Stimulated activated CD4-positive, alpha-beta T cell treated with anti-CD3 and anti-CD28 coated beads, TNF-alpha, amount 100 ng/mL, for 1 hour (primary cell): ENCODE measurements at places on chromosomes 12 and 14.

GRCh38 chr12:30019366-30020140 lies 235.8 kb upstream of the TMTC1 start:
- DNase-seq, result no peak

DNA sequence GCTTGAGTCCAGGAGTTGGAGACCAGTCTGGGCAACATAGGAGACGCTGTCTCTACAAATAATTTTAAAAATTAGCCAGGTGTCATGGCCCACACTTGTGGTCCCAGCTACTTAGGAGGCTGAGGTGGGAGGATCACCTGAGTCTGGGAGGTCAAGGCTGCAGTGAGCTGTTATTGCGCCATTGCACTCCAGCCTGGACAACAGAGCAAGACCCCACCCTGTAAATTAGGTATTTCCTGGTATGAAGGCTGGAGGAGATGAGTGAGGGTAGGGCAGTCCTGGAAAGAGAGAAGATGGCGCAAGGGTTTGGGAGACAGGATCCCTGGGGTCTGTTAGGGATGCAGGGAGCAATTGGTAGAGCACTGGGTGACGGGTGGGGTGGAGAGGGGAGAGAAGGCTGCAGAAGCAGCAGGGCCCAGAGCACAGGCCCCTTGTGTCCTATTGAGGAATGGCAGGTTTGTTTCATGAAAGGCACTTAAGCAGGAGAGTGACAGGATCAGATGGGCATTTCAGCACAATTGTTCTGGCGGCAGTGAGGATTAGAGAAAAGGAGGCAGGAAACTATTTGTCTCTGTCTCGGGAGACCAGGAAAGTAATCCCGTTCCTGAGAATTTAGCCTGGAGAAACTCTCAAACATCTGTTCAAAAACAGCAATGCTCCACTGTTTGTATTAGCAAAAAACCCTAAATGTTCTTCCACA lies 47.2 kb upstream of the KTN1 start:
- no peak for DNase-seq

- DNase-seq, result no peak
Observed at GRCh38 chr12:46217541-46218321, 51.1 kb downstream of the SLC38A1 start.

- DNase-seq, result no peak
Observed at GRCh38 chr12:52794479-52795331, 1.2 kb downstream of the KRT3 start.

GRCh38 chr14:95695913-95696312 lies 9.7 kb downstream of the TCL1B start:
- DNase-seq, result no peak

GRCh38 chr12:53757101-53757770 lies 5.5 kb upstream of the CISTR start:
- peak; percentile 41 for DNase-seq

DNA sequence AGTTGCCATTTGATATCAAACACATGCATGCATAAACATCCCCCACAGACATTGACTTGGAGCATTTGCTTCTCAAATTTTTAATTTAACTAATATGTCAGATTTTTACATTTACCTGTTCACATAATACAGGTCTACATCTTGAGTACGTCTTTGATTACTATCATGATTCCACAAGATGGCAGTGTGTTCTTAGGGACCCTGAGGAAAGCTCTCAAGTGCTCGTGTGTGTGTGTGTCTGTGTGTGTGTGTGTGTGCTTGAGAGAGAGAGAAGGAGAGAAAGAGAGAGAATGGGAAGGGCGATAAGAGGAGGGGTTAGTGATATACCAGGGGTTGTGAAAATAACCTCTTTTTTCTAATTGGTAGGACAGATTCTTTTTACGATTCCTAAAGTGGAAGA lies 167.1 kb upstream of the OR4E1 start:
- DNase-seq, result no peak

DNA sequence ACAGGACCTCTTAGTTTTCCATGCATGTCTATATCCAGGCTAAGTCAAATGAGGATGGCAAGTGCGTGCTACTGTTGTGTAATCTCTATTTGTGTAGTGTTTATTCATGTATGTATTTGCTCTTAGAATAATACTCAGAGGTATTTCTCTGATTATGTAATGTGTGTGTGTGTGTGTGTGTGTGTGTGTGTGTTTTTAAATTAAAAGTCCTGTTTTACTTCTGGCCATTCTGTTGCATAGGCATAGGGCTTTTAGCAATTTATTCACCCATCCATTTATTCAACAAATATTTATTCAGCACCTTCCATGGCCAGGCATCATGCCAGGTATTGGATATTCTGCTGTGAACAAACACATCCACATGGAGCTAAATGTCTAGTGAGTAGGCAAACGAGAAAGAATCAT lies 63.5 kb downstream of the PELI2 start:
- DNase-seq, result no peak

GRCh38 chr14:29089849-29090248 lies 323.3 kb downstream of the FOXG1 start:
- no peak for DNase-seq

- DNase-seq, result no peak
Observed at GRCh38 chr14:90061685-90062126, at the start of gene KCNK13. TSS of gene KCNK13 (plus strand) at chr14:90061994. CDS start at chr14:90062206, 212 bp downstream.

- DNase-seq, result no peak
Observed at GRCh38 chr12:22321638-22322037, 12.9 kb downstream of the ST8SIA1 start.

DNA sequence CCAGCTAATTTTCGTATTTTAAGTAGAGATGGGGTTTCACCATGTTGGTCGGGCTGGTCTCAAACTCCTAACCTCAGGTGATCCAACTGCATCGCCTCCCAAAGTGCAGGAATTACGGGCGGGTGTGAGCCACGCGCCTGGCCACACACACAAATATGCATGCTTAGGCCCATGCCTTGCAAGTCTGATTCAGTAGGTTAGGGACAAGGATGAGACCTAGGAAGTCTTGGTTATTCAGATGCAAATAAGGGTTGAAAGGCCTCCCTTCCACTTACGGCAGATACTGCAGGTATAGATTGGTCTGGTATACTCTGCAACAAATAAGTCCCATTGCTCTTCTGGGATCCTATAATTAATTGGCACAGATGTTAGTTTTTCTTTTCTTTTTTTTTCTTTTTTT lies 32.9 kb downstream of the TXNRD1 start:
- no peak for DNase-seq

DNA sequence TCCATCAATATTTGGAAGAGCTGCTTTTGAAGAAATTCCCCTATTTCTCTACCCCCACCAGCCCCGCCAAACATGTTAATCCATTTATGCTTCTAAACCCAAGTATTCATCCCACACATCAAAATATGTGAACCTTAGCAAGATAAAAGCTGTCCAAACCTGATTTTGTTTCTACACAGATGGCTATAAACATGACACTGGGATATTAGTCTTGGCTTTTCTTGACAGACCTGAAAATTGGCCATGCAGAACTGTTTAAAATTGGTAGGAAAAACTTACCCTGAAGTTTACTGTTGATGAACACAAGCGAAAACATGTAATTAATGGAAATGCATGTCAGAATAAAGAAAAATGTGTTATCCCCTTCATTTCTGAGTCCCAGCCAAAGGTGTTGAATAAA lies 370.0 kb downstream of the EGLN3 start:
- no peak for DNase-seq

- DNase-seq, result no peak
Observed at GRCh38 chr12:120737557-120738251, 12.1 kb downstream of the ACADS start.

DNA sequence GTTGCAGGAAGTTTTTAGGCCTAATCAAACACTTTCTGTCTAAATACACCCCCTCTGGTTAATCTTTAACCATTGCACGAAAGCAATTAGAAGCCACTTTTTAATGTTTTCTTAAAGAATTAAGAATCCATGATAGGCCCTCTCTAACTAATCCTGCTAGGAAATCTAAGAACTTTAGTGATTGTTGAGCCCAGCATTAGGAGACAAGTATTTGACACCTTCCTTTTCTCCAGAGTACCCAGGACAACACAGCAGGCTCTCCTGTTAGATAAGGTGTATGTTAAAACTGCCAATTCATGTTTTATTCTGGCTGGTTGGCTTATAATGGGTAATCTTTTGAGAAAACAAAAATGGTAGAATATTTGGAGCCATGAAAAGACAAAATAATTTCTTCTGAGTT lies 95.0 kb downstream of the ALX1 start:
- DNase-seq, result no peak

- no peak for DNase-seq
Observed at GRCh38 chr12:105426766-105427165, 96.3 kb downstream of the C12orf75 start.

DNA sequence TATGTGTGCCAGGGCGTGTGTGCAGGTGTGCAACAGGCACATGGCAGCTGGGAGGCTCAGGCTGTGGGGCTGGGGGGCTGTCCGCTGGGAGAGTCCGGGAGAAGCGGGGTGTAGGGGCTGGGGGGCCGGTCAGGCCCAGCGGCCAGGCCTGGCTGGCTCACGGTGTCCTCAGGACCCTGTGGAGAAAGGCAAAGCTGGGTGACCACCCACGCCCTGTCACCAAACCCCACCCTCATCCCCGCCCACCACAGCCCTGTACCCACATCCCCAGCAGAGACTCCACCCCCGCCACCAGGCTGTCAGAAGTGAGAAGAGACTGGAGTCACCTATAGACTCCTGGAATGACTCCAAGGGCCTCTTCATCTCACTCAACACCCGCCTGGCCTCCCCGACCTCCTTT lies 85.3 kb downstream of the SCARB1 start:
- DNase-seq, result no peak

DNA sequence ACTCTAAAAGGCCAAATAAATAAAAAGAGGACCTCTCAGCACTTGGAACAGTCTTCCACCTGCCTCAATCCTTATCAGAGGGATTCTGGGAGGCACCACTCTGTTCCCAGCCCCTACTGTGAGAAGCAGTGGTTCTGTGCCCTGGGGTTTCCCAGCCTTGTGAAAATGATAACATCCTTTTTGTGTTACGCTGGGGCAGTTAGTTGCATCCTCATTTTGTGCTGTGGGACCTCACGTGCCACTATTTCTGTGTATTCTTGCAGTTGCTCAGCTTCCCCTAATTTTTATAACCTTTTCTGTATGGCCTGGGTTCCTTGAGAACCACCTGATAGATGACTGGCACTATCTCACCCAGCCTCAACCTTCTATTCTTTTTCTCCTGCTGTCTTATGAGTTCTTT lies 10.8 kb upstream of the CMA1 start:
- no peak for DNase-seq

DNA sequence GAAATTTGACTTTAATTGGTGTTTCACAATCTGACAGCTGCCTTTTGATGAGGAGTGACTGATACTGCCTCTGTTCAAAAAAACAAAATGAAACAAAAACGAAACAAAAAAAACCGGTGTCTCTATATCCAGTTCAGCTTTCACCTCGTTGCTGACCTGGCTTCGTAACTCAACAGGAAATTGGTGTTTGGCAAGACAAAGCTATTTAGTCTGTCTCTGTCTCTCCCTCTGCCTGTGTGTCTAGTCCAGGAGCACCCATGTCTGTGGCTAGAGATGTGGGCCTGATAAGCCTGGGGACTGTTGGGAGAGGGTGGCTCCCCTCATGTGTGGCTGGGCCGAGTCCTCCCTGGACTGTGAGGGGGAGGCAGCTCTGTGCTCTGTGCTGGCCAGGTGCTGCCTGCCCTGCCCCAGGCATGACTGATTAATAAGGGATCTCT lies 11.3 kb downstream of the CACNA1C start:
- DNase-seq, result no peak

GRCh38 chr14:90698379-90698869 lies 117.8 kb downstream of the TTC7B start:
- no peak for DNase-seq

- peak; percentile 44 for DNase-seq
Observed at GRCh38 chr14:64823305-64823861, 56.3 kb downstream of the SPTB start.

DNA sequence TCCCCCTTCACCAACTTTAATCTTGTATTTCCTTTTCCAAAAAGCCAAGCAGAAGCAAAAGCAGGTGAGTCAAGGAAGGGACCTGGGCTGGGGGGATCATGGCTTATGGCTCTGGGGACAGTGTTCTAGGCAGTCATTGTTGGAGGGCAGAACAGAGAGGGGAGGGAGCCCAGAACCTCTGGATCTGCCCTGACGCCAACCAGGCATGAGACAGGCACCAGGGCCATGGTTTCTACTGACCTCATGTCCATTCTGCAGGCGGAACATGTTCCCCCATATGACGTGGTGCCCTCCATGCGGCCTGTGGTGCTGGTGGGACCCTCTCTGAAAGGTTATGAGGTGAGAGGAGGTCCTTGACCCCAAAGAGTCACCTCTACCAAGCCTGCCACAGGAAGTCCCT lies 6.6 kb downstream of the CACNB3 start:
- no peak for DNase-seq

GRCh38 chr12:123000578-123000977 lies 20.1 kb downstream of the ARL6IP4 start:
- DNase-seq, result no peak

DNA sequence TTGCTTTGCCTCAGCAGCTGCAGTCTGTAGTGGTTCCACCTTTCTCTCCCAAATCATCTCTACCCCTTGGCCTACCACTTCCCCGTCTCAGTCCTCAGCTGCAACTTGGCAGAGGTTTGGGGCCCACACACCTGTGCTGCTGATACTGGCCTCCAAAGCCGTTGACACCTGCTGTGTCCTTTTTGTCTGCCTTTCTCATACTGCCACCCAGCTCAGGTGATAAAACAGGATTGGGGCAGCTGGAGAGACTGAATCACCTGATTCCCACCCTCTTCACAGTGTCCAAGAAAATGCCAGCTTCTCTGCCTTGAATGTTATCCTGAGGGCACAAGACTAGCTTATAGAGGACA lies 103.7 kb downstream of the ETV6 start:
- DNase-seq, result no peak
